Dermis microvascular lymphatic vessel endothelial cell (primary cell): ENCODE measurements at places on chromosomes 1 and 21.

- DNase-seq = no peak
These were observed 6.2 kb downstream of the KCNK1 start for GRCh38 chr1:233620065-233620464.

GRCh38 chr1:117179471-117179870, 31.3 kb downstream of the VTCN1 start:
- DNase-seq = no peak

DNA sequence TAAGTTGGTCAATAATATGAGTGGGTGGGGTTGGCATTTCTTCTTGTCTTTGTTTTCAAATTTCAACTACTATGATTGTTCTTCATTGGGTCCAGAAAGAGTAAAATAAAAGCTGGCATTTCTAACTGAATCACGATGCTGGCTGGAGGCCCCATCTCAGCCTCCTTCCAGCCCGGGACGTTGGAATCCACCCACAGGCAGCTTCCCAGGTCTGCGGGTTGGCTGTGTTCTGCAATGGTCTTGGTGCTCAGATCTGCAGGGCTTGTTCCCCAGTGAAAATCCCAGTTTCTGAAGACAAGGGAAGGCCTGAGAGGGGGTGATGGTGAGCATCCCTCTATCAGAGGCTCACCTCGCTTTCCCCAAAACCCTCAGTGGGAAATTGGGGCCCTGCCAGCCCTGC, 54.7 kb upstream of the ARHGEF16 start:
- DNase-seq = no peak

DNA sequence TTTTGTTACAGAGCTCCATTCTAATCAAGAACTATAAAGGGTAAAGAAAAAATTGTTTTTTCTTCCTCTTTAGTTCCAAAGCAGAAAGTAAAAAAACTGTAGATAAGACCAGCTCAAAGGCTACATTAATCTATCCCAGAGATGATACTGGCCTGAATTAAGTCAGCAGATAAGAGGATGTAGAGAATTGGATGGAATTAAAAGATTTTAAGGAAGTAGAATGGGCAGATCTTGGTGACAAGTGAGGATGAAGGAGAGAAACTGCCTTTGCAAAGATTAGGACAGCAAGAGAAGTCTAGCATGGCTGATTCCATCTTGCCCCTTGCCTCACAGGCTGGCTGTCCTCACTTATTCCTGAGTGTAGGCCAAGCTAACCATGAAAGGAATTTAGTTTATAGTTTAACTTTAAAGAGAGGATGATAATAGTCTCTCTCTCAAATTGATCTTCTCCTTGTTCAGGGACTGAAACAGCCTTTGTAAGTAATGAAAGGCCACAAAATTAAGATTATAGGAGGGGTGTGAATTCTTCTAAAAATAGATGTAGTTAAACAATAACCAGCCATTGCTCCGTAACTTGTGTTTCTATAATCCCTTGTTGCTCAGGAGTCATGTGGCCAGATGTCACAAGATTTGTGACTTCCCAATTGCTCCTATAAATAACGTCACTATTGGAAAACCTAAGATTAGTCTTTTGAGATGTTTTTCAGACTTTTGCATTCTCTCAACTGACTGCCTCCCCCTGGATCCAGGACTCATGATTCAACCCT, 265.0 kb upstream of the USP24 start:
- no peak for DNase-seq

GRCh38 chr1:186984959-186985358, 156.2 kb downstream of the PLA2G4A start:
- no peak for DNase-seq

- DNase-seq = no peak
These were observed 2.1 kb upstream of the SELENON start for GRCh38 chr1:25797939-25798338.

DNA sequence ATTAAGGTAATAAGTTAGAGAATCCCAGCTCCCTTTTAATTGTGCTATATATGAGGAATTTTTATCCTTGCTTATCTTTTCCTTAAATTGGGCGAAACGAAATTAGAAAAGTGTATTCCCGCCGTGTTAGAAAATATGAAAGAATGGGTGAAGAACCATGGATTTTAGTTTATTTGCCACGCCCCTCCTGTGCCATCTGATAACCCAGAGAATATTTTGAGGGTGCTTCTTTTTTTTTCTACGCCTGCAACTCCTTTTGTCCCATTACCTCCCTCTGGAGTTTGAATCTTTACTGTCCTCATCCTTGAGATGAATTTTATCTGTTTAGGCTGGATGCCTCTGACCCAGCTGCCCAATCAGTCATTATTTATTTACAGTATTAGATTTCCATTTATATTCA, 1.6 kb downstream of the TLCD4 start:
- no peak for DNase-seq
